Skeletal muscle cell (primary cell): ENCODE measurements at places on chromosomes 6 and 20.

- DNase-seq = no peak
Measured at GRCh38 chr6:169851641-169852503, 100.5 kb downstream of the ERMARD start.

- DNase-seq = no peak
Measured at GRCh38 chr20:39503902-39504709, 542.0 kb downstream of the DHX35 start.

GRCh38 chr6:193180-193579 is 99.1 kb upstream of the DUSP22 start:
- DNase-seq = no peak

DNA sequence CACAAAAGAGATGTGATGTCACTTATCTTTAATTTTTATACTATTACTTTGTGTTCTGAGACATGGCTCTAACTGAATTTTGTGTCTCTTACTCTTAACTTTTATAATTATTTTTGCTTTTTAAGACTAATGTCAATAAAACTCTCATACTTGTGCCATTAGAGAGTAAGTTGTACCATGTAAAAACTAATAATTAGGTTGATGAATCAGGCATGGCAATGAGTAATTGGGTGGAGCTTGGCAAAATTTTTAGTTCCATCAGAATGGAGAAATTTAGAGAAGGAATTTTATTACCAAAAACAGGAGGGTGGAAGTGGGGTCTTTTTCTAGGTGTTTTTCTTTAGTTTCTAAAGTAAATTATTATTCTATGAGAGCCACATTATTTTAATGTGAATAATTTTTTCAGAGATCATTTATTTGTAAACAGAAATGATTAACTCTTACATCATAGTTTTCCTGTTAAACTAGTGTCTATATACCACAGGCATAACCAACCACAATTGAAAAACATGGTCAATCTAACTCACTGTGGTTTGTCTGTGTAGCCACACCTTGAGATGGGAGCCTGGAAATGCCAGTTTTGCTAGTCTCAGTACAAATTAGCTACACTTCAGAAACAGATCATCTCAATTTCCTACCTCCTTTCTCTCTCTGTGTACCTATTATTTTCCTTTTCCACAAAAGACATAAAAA is 51.8 kb downstream of the ELOVL4 start:
- DNase-seq = no peak

DNA sequence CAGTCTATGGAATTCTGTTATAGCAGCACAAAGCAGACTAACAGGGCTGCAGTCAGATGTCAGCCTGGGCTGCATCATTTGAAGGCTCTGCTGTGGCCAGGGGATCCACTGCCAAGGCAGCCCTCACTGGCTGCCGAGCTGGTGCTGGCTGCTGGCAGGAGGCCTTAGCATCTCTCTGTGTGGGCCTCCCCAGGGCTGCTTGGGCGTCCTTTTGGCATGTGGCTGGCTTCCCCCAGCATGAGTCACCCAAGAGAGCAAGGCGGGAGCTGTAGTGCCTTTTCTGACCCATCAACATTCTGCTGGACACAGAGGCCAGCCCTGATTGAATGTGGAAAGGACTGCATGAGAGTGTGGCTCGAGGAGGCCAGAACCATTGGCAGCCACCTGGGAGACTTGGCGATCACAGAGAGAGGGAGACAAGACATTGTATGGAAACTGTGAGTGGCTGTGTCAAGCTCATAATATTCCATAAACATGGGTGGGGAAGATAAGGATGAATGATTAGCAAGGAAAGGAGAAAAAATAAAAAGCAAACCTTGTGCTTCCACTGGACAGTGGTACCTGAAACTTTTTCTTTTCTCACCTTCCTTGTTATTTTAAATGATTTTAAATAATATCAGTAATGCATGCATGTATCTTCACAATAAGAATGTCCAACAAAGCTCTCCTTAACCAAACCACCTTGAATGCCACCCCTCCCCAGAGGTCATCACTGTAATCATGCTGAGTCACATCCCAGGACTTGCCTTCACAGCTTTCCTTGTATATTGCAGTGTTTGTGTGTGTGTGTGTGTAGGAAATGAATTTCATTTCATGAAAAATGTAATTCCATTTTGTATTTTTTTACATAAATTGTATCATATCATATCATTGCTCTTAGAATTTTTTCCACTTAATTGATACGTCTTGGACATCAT is 55.0 kb upstream of the VSX1 start:
- DNase-seq = peak; percentile 74

DNA sequence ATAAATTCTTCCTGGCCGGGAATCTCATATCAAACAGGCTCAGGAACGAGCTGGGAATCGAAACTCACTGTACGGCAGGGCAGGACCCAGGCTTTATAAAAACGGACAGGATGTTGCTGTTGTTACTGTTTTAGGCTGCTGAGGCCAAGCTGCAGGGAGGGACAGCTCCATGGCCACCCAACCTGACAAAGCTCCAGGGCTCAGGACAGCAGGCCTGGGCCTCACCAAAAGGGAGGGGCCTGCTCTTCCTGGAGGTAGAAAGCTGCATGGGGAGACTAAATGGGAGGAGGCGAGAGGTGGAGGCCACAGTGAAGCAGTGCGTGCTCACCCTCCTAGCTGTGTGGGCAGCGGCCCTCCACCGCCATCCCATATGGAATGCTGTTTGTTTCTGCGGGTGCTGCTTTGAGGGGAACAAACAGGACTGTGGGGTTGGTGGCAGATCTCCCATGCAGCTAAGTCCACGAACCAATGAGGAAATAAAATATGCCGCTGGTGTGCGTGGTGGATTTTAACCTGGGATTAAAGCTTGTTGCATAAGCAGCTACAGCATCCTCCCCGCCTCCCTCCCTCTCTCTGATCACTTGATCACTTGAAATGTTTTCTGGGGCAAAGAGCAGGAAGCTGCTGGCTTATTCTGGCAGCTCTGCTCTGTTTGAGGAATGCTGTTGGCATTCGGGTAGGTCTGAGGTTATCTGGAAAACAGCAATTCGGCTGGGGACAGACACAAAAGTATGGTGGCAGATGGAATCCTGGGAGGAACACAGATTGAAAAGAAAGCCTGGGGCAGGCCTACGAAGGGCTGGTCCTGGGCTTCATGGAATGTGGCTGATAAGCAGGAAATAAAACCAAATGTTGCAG is 2.4 kb upstream of the ZMYND8 start:
- DNase-seq = peak; percentile 89

GRCh38 chr6:29926413-29927274 is 15.7 kb upstream of the HLA-A start:
- DNase-seq = no peak

GRCh38 chr20:32648761-32649650 is 24.7 kb downstream of the C20orf203 start:
- DNase-seq = no peak

- DNase-seq = no peak
Measured at GRCh38 chr6:17240803-17241500, 40.2 kb upstream of the RBM24 start.

DNA sequence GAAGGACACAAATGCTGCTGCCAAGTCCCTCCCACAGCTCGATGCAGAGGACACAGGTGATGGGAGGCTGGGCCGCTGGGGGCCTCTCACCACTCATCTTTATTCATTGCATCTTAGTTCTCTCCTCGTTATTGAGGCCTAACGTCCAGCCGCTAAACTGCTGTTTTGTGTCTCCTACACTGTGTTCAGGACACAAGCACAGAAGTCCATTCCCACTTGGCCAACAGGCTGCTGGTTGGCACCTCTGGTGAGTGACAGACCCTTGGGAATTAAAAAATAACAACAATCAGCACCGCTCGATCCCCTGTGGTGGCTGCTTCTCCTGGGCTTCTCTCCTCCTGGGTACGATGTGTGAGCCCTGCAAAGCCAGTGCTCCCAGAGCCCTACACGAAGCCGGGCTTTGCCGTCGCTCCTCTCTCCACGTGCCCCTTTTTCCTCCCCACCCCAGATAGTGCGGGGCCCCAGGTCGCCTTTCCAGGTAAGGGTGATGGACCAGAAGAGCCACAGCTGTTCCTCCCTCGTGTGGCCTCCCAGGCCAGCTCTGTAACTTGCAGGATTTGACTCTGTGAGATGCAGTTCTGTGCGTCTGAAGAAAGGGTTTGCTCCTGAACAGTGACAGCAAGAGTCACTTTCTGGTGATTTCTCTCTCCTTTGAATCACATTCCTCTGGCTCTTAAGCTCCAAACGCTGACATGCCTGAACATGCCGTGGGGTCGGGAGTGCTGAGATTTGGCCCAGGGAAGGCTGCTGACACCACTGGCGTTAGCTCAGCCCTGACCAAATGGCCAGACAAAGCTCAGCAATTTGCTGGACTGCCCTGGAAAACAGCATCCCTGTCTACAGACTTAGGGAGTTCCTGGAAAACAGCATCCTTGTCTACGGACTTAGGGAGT is 59.3 kb downstream of the DLL1 start:
- no peak for DNase-seq

GRCh38 chr20:63176427-63177133 is 39.4 kb downstream of the YTHDF1 start:
- DNase-seq = no peak

DNA sequence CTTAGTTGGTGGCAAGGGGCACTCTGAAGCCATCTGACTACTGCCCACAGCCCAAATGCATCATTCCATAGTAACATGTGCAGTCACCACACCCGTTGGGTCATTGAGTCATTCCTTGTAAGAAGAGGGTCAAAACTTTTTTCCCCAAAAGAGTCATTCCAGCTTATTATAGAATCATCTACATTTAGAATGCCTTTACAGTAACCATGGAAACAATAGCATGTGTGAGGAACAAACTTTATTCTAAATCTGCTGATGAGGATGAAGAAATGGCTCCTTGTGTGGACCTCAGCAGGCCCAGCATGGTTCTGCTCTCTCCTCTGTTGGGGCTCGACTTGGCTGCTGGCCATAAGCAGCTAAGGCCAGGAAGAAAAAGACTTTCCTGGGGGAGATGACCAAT is 111.2 kb upstream of the PTPRT start:
- no peak for DNase-seq

DNA sequence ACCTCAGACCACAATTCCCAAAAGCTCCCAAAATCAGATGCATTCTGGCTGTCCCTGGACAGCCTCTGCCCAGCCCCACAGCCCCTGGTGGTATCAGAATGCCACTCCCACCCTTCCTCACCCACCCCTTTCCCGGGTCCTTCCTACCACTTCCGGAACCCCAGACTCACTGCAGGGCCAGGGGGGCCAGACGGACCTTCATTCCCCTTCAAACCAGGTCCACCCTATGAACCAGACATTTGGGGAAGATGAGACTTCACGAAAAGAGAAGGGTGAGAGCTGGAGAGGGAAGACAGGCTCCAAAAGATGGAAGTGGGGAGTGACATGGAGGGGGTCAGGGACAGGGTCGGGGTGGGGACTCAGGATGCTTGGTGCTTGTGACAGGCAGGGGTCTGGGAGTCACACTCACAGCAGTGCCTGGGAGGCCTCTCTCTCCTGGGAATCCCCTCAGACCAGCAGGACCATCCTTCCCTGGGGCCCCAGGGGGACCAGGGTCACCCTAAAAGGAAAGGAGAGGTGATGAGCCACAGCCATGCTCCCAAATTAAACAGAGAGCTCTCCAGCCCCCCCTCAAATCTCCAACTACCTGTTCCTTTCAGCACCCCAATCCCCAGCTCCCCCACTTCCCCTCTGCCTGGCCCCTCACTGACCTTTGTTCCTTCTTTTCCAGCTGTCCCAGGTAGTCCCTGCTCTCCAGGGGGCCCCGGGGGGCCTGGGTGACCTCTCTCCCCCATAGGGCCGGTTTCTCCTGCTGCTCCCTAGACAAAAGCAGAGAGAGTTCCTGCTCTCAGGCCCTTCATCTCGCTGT is 20.2 kb downstream of the COL11A2 start:
- DNase-seq = no peak

DNA sequence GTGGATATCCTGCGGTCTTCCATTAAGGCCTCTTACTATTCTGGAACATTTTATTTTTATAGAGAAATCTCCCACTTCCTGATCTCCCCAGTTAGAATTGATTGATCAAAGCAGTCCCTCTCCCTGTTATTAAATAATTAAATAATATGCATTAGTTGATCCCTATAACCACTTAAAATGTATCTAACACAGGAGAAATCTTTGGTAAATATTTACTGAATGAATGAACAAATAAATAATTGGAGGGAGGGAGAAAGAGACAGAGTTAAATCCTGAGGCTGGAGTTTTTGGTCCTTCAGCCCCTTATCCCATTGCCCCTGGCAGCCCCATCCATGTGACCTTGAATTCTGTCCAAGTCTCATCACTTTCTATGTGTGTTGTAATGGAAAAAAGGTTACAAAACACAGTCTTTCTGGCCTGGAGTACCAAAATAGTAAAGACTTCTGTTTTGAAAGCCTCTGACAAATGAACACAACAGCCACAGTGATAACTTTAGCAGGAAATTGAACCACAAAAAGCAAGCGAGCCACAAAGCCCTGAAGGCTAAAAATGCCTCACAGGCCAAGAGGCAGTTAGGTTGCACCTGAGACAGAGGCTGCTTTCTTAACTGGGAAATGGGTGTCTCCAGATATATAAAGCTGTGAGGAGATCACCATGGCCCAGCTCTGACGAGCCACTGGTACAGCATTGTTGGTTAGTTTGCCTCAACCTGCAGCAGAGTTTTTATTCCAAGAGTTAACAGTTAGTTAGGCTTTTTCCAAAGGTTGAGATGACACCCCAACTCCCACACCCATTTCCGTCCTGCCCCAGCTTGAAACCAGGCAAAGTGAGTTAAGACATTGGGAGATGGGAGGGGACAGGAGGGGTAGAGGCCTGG is 11.3 kb downstream of the NT5E start:
- no peak for DNase-seq

DNA sequence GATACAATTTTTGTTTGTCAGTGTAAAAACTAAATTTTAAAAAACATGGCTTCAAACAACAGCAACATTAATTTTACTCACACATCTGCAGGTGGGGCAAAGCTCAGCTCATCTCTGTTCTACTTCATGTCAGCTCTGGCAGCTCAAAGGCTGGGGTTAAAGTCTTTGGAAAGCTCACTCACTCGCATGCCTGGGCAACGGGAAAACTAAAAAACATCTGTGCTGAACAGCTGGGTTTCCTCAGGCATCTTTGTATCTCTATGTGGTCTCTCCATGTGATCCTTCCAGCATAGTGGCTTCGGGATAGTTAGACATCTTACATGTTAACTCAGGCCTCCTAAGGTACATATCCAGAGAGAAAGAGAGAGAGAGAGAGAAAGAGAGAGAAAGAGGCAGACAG is 499.6 kb downstream of the RFPL4B start:
- no peak for DNase-seq

DNA sequence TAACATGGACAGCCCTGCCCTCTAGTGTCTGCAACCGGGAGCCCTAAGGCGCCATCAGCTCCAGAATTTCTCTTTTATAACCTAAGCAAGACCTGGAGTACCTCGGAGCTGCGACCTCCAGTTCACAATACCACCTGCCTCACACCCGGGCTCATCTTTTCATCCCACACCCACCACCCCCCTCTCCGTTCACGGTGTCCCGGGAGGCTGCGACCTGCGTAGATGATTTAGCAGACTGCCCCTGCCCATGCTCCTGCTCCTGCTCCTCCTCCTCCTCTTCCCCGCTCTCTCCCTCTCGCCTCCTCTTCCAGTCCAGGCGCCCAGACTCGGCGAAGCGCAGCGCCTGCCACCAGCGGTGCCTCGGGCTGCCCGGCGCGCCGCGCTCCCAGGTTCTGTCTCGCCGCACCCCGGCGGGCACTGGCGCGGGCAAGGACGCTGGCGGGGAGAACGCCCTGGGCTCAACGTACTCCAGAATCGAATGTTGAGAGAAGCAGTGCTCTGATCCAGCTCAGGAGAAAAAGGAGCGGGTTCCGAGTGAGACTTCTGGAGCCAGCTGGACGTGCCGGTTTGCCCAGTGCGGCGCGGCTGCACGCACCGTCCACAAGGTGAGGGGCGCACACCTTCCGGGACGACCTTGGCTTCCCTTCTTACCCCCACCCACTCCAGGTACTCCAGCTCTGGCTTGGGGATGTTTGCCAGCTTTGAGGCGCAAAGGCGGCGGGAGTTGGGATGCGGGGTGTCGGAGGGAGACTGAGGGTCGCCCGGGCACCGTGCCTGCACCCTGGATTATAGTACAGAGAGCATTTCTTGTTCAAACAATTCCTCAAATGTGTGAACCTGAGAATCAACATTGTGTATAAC is at the start of gene HTR1E:
Gene HTR1E (plus strand): TSS at position 310 of the 861 bp plus-strand sequence. CDS start 77,807 bp downstream, outside the sequence.
- DNase-seq = no peak
